ENCODE measurements at places on chromosomes 2 and 18. TPM values are rescaled to one million over a fixed set of nuclear protein-coding genes. Genes with fewer than 3 reads are reported as not detected.
A peak's percentile ranks its signal among the peaks of the same experiment; 100 is the strongest.

DNA sequence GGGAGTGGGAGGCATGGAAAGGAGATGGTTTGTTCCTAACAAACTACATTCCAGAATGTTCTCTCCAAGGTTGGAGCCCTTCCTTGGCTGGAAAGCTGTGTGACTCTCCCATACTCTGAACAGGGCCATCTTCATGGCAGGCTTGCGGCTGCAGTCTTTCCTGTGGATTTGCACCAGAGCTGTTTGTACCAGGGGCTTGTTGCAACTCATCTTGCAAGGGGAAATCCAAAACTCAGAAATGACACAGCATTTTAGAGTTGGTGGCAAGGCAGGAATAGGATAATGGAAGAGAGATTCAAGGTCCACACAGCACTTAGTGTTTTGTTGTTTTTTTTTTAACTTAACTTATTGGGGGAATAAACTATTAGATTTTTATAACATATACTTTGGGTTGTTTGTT is 73.7 kb upstream of the ZNF516 start:
- DNase-seq: no peak

GRCh38 chr2:98538280-98539041 is 69.9 kb downstream of the COA5 start:
- no peak for DNase-seq

- no peak for DNase-seq
Measured at GRCh38 chr2:44722026-44722625, 219.4 kb upstream of the SIX3 start.

DNA sequence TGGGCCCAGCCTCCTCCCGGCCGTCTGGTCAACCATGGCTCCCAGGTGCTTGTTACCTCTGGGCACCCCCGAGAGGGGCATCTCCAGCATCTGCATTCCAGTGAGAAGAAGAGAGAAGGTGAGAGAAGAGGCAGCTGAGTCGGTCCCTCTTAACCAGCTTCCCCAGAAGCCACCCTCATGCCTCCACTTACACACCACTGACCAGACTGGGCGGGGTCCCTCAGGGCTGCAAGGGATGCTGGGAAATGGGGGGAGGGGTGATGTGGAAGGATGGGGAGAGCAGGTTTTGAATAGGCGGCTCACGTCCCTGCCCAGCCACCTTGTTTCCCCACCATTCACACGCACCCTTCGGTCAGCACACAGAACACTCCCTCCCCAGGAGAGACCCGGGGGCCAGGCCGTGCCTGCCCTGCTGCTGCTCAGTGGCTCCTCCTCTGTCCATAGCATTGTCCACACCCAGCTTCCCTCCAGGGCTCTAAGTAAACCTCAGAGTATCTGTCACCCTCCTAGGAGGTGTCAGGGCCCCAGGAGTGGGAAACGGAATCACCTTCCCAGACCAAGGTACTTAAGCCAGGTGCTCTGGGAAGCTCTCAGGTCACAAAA is 34.7 kb downstream of the GBX2 start:
- no peak for DNase-seq

GRCh38 chr18:48010264-48010663 is 79.8 kb upstream of the SMAD2 start:
- no peak for DNase-seq

- DNase-seq: no peak
Measured at GRCh38 chr2:180222644-180223043, 215.5 kb upstream of the CWC22 start.

- DNase-seq: peak; percentile 3
Measured at GRCh38 chr2:128445523-128445900, 126.8 kb upstream of the HS6ST1 start.

GRCh38 chr2:42864641-42865280 is 72.4 kb upstream of the HAAO start:
- no peak for DNase-seq

- DNase-seq: no peak
Measured at GRCh38 chr2:178804791-178805190, 2.4 kb downstream of the TTN start.

DNA sequence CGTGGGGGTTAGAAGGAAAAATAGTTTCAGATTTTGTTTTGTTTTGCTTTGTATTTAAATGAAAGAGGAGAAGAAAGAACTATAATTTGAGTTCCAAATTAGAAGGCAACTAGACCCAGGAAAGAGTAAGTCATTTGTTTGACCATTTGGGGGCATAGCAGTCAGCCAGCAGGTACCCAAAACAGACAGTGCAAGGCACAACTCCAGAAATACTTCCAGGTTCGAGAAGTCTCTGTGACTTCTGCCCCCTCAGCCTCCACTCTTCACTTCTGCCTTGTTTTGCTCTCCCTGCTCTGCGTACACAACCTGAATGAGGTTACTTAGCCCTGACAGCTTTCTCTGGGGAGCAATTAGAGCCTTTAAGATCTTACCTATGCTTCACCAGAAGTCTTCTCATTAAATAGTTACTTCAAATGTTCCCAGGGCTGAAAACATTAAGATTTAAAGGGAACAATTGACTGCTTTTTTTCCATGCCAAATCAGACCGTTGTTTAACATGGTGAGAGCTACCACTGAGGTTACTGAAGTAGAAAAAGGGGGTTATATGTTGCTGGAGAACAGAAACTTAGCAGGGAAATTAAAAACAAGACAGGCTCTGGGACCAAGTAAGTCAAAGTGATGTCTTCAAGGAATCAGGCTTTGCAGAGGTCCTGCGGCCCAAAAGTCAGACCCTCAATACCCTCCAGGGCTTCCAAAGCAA is 216.9 kb downstream of the BCL11A start:
- DNase-seq: no peak

- no peak for DNase-seq
Measured at GRCh38 chr2:169452080-169452479, 27.2 kb upstream of the BBS5 start.

GRCh38 chr2:15770606-15771005 is 169.7 kb upstream of the MYCN start:
- no peak for DNase-seq

- peak; percentile 13 for DNase-seq
Measured at GRCh38 chr2:230924470-230925341, at the start of gene GPR55. TSS of gene GPR55 (minus strand) at chr2:230925242. CDS start at chr2:230910962, 14,280 bp downstream.

DNA sequence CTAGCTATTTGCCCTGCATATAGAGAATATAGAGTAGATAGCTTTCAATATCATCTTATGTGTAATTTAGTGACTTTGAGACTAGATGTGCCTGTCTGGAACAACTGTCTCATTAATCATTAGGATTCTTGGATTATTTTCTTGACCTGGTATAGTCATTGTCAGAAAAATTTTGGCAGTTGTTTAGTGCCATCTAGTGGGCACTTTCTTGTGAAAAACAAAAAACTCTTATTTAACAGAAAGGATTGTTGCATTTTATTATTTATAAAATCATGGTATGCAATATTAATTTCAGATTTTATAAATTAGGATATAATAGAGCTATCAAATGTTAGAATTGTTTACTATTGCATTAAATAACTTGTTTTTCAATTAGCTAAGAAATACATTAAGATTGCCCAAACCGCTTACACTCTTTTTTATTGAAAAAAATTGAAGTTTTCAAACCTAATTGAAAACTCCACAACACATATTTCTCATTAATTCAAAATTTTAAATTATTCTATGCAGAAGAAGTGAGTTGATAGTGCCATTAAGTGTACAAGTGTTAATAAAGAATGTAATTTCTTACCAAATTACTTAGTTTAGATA is 80.3 kb downstream of the DYNAP start:
- DNase-seq: no peak

GRCh38 chr2:212914392-212914791 is 237.0 kb downstream of the IKZF2 start:
- no peak for DNase-seq

DNA sequence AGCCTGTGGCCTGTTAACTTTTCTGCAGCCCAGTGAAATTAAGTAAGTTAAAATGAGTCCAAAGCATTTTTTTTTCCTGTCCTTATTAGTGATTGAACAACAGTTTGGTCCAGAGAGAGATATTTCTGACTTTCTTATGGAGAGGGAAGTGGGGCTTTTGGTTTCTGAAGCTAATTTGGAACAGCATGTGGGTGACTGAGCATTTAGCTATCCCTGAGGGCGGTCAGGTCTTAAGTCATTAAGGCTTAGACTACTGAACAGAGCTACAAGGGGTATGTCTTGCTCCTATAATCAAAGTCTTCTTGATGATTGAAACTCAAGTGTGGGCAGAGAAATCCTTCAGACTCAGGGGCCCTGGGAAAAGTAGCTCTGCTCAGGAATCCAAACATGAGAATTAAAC is 14.0 kb downstream of the ARHGAP25 start:
- DNase-seq: no peak

DNA sequence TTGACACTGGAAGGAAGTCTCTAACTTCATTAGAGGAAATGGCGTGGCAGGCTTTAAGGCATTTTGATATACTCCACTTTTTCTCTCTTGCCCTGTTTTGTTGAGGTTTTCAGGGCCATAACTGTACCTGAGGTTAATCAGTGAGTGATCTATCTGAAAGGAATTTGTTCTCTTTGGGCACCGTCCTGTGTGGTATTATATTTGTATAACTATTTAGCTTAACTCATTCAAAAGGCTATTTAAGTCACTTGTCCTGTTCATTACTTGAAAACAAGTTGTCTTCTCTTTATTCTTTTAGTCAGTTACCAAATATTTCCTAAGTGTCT is 180.4 kb downstream of the NEDD4L start:
- no peak for DNase-seq

GRCh38 chr18:26003356-26003755 is 87.1 kb downstream of the SS18 start:
- no peak for DNase-seq

- DNase-seq: no peak
Measured at GRCh38 chr2:40286721-40287120, 165.2 kb downstream of the SLC8A1 start.

- DNase-seq: no peak
Measured at GRCh38 chr2:142682528-142682927, 194.9 kb upstream of the KYNU start.

DNA sequence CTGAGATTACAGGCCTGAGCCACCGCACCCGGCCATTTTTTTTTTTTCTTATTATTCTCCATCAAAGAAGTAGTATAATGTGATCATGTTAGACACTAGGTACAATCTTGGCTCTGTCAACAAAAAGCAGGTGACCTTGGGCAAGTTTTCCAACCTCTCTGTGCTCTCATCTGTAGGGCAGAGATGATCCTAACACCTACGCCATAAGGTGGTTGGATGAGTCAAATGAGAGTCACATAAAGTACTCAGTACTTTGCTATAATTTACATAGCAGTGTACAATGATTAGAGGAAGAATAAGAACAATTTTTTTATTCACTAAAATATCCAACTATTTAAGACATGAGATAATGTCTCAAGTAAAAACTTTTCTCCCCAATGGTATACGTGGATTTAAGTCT is 128.6 kb downstream of the TGIF1 start:
- DNase-seq: no peak

GRCh38 chr2:28400921-28401320 is 8.3 kb downstream of the FOSL2 start:
- no peak for DNase-seq

GRCh38 chr18:77132369-77133050 is at the start of gene MBP:
TSS of gene MBP (minus strand) at chr18:77132783. CDS start at chr18:77105261, 27,522 bp downstream.
- DNase-seq: no peak

DNA sequence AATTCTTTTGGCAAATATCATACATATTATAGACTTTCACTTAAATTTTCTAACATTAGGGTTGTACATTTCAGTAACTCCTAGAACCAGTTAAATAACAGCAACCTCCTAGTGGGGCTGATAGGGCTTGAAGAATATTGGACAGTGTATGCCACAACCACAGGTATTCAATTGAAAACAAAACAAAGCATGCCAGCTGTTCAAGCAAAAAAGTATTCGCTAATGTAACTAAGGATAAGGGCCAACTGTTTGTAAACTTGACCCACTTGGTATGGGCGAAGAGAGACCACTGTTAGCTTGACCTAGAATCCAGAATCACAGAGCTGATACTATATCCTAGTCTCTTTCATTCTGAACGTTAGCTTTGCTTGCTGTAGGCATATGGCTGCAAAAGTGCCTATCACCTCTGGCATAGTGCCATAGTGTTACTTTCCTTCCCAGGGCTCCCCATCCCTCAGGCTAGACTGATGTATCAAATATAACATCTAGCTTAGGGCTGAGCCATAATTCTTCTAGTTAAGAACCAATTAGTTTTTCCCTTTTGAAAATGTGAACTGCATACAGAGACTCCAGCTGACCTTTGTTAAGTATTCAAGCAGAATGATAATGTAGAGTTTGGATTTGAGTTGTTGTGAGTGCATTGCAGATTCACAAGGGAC is 458.8 kb upstream of the NRXN1 start:
- DNase-seq: no peak

DNA sequence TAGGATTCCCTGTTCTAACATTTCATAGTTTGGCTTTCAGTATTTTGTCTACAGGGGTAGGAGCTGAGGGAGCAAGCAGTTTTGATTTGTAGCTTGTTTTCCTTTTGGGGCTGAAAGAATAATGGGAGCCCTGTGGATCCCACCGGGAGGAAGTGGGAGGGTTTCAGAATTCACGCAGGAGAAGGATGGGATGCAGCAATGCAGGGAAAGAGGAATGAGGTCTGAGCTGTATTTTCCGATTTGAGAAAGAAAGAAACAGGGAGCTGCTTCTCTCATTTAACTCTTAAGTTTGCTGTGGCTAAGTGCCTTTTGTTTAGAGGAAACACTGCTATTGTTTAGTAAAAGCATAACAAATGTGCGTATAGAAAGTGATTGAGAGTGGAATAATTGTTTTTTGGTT is 141.0 kb downstream of the ADCYAP1 start:
- DNase-seq: no peak

- DNase-seq: no peak
Measured at GRCh38 chr18:62334120-62334519, 9.0 kb downstream of the TNFRSF11A start.

CRYGC gene
- not detected for total RNA-seq

RTKN gene
- total RNA-seq: 32.2 TPM

ACYP2 gene
- 19.5 TPM for total RNA-seq

MARCHF4 gene
- not detected for total RNA-seq

TLX2 gene
- total RNA-seq: not detected

LRATD1 gene
- 0.48 TPM for total RNA-seq

WDR7 gene
- total RNA-seq: 39.4 TPM

ZNF512 gene
- total RNA-seq: 21.6 TPM

AQP12A gene
- total RNA-seq: not detected

HOXD8 gene
- total RNA-seq: 7.2 TPM

NPPC gene
- total RNA-seq: not detected

CNTNAP5 gene
- total RNA-seq: not detected

CRYBA2 gene
- total RNA-seq: not detected

ATP5MC3 gene
- total RNA-seq: 133 TPM

OR6B2 gene
- total RNA-seq: not detected

TMEM37 gene
- total RNA-seq: 25.2 TPM

GREB1L gene
- total RNA-seq: 6.0 TPM

CCDC102B gene
- total RNA-seq: 6.7 TPM

GAREM2 gene
- 2.3 TPM for total RNA-seq
